ENCODE measurements at places on chromosomes 4 and X. TPM values are rescaled to one million over a fixed set of nuclear protein-coding genes. Genes with fewer than 3 reads are reported as not detected.

DNA sequence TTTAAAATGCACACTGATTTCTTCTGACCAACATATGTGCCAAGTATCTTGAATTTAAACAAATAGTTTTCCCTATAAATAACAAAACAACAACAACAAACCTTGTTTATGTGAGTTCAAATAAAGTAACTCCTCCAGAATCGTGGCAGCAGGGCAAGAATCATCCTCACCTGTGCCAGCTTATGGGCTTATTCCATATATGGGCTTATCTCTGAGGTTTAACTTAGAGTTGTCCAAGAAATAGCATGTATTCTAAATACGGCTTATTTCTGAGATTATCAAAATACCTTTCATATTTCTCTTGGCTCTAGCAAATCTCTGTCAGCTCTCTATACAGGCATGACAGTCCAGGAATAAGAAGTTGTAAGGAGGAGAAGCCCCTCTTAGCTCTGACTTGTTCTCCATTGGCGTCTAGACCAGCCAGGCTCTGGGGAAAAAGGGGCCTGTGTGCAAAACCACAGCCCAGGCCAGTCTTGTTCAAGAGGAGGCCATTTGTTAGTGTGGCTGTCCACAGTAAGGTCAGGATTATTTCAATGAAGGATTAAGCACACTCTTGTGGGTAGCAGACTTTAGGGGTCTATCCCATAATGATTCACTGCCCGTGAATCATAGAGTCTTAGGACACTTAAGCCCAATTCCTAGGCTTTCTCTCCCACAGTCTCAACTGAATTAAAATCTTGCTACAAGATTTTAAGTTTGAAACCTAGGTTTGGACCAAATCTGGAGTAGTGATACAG, 63.2 kb downstream of the FRAS1 start:
- DNase-seq = no peak

- no peak for DNase-seq
These were observed 483.8 kb downstream of the AFF2 start for GRCh38 chrX:148984238-148984637.

DNA sequence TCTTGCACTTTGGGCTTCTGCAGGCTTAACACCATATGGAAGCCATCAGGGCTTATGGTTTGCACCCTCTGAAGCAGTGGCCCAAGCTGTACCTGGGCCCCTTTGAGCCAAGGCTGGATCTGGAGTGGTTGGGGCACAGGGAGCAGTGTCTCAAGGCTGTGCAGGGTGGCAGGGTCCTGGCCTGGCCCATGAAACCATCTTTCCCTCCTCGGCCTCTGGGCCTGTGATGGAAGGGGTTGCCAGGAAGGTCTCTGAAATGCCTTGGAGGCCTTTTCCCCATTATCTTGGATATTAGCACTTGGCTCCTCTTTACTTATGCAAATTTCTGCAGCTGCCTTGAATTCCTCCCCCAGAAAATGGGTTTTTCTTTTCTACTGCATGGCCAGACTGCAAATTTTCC, 134.7 kb upstream of the USP9X start:
- DNase-seq = no peak

DNA sequence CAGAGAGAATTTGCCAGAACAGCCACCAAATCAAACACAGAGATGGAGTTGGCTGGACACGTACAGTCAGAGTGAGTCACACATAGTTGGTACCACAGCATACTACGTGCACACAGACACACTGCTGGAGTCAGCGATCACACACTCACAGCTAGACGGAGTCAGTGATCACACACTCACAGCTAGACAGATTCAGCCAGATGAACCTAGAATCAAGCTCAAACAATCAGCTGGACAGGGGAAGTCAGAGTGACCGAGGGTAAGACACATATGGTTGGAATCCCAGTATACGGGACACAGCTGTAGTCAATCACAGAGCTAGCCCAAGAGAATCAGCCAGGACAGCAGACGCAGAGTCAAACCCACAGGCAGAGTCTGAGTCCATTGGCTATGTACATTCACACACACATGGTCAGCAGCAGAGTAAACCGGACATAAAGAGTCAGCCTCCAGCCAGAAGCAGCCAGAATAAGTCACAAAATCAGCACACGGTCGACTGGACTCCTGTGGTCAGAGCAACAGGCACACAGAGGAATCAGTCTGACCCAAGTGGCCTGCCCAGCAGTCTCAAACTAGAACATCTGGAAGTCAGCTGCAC, 4.6 kb downstream of the SLC38A5 start:
- DNase-seq = no peak

GRCh38 chrX:31349515-31349914, 277.7 kb upstream of the FTHL17 start:
- no peak for DNase-seq

DNA sequence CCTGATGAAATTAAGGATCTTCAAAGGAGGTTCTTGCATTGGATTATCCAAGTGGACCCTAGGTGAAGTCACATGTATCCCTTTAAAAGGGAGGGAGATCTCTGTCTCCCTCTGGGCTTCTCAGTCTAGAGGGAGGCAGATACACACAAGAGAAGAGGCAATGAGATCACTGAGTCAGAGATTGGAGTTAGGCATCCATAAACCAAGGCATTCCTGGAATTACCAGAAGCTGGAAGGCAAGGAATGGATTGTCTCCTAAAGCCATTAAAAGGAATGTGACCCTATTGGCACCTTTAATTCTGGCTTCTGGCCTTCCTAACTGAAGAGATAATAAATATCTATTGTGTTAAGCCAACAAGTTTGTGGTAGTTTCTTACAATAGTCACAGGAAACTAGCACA, 383.2 kb downstream of the PACRGL start:
- DNase-seq = no peak

- peak; percentile 38 for DNase-seq
These were observed 43.0 kb upstream of the SCOC start for GRCh38 chr4:140330311-140330900.

GRCh38 chr4:74364256-74364651, 691 bp upstream of the EREG start:
- DNase-seq = no peak

MAGEC1 gene
- not detected for total RNA-seq

UCP1 gene
- 0.22 TPM for total RNA-seq

EFHC2 gene
- 0.11 TPM for total RNA-seq

PARM1 gene
- total RNA-seq = 12.3 TPM

ADH1A gene
- total RNA-seq = not detected
